ENCODE measurements at places on chromosomes 2 and 18.

- no peak for DNase-seq
Measured at GRCh38 chr2:10286216-10287037, 16.3 kb upstream of the HPCAL1 start.

DNA sequence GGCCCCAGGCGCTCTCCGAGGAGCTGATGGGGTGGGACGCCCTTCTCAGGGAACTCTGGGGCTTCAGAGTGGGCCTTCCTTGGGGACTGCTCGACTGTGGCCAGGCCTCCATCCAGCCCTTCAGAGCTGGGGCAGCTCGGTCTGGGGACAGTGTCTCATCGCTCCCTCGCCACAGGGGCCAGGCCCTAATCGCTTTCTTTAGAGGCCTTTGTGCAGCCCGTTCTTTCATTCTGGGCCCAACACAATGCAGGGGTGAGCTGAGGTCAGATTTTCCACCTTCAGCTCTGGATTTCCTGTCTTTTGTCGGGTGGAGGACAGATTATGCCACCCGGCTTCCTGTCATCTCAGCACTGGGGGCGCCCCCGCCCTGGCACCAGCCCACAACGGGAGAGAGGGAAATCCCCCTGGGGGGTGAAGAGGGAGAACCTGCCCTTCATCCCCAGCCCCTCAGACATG, 25.2 kb downstream of the MYCN start:
- no peak for DNase-seq

GRCh38 chr2:196696423-196697079, 57.0 kb downstream of the CCDC150 start:
- no peak for DNase-seq

GRCh38 chr2:170467568-170468422, 247.3 kb upstream of the SP5 start:
- DNase-seq: no peak

GRCh38 chr2:158130832-158131473, 29.3 kb downstream of the UPP2 start:
- no peak for DNase-seq

GRCh38 chr2:121205321-121205942, 79.6 kb downstream of the TFCP2L1 start:
- DNase-seq: no peak

GRCh38 chr18:41042866-41043265, 912.2 kb upstream of the PIK3C3 start:
- no peak for DNase-seq

DNA sequence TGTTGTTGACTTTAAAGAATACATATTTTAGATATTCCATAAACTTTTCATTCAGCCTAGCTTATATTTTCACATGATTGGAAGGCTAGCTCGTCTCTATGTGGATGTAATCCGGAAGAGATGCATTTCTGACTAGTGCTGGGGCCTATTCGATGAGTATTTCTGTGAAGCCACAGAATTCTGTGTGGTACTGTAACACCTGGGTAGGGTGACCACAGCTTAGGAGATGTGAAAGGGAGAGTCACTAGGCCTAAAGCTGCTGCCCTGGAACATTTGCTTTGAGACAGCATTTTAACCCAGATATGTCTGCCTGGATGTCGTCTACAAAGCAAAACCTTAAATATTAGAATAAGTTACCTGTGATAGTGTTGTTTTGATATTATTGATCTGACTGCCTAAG, 83.5 kb downstream of the ZNF236 start:
- no peak for DNase-seq

DNA sequence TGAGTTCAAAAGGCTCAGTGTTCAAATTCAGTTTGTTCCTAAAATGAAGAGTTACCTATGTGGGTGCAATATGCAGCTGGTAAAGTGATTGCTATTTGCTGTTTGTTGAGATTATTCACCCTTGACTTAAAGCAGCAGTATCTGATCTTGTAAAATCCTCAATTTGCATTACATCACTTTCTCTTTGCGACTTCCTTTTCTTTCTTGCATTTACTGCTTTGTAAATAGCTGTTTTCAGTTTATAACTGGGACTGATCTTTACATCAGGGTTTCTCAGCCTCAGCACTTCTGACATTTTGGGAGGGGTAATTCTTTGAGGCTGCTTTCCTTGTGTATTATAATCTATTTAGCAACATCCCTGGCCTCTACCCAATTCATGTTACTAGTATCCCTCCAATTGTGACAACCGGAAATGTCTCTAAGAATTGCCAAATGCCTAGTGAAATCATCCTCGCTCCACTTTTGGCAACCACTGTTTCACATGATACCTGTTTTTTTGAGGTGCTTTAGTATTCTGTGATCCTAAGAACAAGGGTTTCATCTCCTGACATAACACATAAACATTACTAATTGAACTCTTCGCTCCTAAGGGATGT, 12.1 kb upstream of the ERCC3 start:
- no peak for DNase-seq

- no peak for DNase-seq
Measured at GRCh38 chr2:223075301-223076270, 23.6 kb downstream of the KCNE4 start.

GRCh38 chr2:54895730-54896129, 154.5 kb downstream of the RTN4 start:
- DNase-seq: no peak

DNA sequence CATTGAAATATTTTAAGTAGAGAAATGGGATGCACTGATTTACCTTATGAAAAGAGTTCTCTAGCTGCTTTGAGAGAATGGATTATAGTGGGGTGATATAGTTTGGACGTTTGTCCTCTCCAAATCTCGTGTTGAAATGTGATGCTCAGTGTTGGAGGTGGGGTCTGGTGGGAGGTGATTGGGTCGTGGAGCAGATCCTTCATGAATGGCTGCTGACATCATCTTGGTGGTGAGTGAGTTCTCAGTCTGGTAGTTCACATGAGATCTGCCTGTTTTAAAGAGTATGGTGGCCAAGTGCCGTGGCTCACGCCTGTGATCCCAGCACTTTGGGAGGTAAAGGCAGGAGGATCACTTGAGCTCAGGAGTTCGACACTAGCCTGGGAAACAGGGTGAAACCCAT, 58.7 kb upstream of the SH3RF3 start:
- DNase-seq: no peak

GRCh38 chr2:44929159-44929734, 12.3 kb upstream of the SIX3 start:
- no peak for DNase-seq

DNA sequence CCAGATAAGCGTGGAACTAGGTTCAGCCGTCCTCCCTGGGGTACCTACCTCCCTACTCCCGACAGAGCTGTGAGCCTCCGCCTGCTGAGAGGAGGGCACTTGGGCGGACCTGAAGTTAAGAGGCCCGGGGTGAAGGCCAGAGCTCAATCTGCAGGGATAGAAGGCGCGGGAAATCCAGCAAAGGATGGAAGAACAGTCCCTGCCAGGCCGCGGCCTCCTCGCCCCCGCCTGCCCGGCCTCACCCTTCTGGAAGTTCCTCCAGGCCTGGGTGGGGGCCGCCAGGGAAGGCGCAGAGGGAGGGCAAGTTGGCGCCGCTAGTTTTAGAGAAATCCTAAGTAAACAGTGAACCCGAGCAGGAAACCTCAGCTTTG, 13.0 kb downstream of the EN1 start:
- no peak for DNase-seq

GRCh38 chr2:130795431-130795830, 40.1 kb downstream of the AMER3 start:
- DNase-seq: no peak

DNA sequence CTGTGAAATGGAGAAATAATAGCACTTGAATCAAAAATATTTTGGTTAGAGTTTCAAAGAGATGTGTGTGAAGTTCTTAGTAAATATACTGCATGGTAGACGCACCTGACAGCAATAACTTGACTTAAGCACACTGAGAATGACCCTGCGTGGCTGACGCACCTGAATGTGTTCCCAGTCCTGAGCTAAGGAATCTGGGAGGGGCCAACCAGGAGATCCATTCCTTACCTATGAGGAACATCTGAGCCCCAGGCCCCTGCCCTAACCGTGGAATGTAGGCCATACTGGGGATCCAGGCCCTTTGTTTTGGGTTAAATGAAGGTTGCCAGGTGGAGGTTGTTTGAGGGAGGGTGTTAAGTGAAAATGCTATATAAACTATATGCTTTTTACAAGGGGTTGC, 284.4 kb downstream of the RBM43 start:
- DNase-seq: no peak

GRCh38 chr2:105361102-105361889, 24.0 kb downstream of the C2orf49 start:
- DNase-seq: no peak

- no peak for DNase-seq
Measured at GRCh38 chr2:224211791-224212190, 172.7 kb upstream of the SERPINE2 start.
